Activated CD8-positive, alpha-beta memory T cell treated with anti-CD3 and anti-CD28 coated beads for 1 hour (primary cell): ENCODE measurements at places on chromosomes 4 and X.

DNA sequence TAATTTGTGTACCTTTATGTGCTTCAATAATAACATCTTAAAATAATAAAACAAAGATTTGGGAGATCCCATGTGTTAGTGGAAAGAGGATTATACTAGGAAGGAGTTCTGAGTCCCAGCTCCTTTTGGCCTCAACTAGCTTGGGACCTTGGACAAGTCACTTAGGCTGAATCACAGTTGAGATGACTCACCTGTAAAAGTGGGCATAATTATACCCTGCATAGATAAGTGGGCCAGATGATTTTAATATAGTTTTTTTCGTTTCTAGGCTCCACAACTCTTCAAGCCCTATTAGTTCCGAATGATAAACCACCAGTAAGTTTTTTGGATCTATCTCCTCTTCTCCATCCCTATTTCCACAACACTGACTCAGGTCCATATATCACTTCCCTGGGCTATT, 131.8 kb downstream of the ENOX2 start:
- no peak for DNase-seq

DNA sequence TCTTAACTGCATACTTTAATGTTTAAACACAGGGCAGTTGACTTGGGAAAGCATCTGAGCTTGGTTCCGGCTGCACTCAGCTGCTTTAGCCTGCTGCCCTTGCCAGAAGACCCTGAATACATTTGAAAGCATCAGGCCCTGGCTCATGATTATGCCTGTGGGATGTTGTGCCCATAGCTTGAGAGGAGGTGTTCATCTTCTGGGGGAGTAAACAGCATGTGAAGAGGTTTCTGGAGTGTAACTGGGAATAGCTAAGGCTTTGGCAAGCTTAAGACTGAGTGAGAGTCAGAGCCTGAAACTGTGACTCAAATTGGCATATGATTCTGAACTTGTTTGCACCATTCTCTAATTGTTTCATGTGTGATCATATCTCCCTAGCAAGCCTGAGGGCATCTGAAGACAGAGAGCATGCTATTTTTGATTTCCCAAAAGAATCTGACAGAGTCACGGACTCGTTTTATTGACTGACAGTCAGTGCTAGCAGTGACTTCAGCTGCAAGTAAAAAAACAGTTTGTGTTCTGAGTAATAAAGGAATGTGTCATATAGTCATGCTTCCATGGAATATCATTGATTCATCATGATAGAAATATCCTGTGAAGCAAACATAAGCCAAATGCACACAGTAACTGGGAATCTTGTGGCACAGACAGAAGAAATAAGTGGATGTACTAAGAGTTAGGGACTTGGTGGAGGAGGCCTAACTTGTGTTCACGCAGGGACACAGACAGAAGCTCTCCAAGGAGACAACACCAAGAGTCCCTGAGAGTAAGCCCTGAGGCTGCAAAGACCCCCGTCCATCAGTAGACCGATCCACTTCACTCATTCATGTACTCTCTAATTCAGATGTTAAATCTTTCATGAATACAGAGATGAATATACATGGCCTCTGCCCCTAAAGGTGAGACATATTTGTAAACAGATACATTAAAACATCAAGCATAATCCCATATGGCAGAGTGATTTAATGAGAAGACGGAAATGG, 100.7 kb downstream of the SYNPO2 start:
- no peak for DNase-seq

- no peak for DNase-seq
Observed at GRCh38 chr4:30314001-30314400, 406.2 kb upstream of the PCDH7 start.

- no peak for DNase-seq
Observed at GRCh38 chr4:184932343-184932742, 85.9 kb upstream of the HELT start.

DNA sequence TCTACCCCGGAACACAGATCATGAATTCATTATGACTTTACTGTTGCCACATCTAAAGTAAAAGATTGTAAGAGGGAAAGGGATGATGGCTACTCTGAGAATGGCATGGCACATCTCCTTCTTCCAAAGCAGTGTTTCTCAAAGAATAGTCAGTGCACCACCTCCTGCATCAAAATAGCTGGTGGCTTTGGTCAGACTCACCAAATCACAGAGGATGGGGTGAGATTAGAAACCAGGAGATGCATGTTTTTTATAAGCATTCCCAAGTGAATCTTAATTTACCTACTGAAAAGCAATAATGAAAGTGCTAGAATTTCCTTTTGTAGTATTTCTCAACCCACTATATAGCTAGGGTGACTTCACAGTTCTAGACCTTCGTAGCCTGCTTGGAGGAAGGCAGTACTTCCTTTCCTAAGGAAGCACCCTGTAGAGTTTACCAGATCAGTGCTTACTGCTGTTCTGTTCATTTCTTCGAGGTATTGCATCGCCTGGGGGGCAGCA, 340.8 kb upstream of the KLF3 start:
- no peak for DNase-seq

DNA sequence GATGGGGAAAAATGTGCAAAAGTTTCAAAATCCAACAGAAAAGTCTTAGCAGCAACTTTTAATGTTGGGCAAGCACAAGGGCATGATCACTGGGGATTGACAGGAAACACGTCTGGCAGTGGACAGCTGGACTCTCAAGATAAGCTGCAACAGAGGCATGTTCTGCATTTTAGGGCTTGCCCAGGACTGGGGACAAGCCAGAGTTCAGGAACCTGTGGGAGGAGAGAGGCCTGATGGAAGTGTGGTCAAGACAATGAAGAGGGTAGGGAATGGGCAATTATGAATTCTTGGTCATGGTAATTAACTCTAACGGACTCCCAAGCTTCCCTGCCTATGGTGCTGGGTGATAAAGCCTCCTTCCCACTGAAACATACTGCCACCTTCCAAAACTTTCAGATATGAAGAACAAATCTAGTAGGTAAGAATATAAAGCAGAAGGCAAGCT, 48.4 kb downstream of the ANXA3 start:
- DNase-seq = no peak

DNA sequence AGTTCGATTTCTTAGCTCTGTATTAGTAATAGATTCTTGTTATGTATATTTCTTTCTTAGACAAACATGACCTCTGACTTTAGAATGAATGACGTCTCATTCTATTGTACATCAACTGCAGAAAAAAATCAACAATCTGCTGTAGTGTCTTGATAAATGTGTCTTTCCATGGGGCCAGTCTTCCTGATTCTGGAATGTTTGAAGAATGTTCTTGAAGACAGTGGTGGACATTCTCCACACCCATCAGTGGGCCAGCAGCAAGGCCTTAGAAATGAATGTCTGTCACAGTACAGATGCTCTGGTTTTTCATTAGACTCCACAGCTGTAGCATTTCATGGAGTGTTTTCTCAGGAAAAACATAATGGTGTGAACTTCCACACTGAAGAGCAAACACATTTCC, 63.2 kb upstream of the FAM47B start:
- no peak for DNase-seq

GRCh38 chr4:27048429-27049238, 188.0 kb downstream of the STIM2 start:
- DNase-seq = no peak

- no peak for DNase-seq
Observed at GRCh38 chr4:106898621-106899230, 137.4 kb downstream of the DKK2 start.
